Stimulated activated CD4-positive, alpha-beta T cell treated with anti-CD3 and anti-CD28 coated beads, TNF-alpha, amount 100 ng/mL, for 48 hours (primary cell): ENCODE measurements at places on chromosomes 12 and 14.

DNA sequence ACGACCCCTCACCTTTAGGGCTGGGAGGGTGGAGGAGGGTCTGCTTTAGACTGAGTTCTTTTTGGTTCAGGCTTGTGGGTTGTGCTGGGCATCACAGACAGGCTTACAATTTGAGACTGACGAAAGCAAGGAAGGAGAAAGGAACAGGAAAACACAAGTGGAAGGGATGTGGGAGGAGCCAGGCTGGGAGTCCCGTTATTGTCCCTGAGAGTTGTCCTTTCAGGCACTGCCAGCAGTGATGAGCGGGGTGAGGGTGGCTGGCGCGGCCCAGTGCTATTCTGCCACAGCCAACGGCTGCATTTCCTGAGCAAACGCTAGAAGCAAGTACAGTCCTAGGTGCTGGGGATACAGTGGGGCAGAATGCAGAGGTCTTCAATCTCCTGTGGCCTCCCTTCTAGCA is 29.2 kb upstream of the TSPAN9 start:
- DNase-seq = no peak

DNA sequence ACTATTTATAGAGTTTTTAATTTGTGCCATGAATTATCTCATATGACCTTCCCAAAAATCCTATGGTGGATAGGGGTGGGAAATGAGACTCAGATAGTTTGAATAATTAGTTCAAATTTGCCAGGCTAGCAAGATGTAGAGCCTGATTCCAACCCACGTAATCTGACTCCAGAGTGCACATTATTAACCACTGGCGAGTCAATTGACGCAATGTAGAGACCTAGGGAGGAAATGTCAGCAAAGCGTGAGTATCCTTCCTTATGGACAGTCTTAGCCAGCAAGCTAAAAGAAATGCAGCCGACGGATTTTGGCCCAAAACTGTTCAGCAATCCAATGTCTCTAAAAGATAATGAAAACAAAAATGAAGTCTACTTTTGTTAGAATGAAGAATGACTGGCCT is 193.3 kb upstream of the KRR1 start:
- DNase-seq = no peak

DNA sequence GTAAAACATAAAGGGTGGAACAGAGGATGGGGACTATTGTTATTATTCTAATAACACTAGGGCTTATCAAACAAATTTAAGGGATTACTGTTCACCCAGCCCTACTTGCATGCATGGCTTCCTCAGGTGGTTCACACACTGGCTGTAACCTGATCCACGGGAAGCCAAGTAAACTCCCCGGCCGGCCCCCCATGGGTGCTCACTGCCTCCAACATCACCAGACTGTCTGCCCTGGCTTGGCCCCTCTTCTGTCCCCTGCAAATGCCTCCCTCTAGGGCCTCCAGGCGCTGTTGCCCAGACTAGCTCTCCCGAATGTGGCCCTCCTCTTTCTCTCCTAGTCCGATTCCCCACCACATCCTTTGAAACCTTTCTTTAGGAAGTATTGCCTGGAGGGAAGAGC is 18.6 kb downstream of the FAIM2 start:
- DNase-seq = no peak

DNA sequence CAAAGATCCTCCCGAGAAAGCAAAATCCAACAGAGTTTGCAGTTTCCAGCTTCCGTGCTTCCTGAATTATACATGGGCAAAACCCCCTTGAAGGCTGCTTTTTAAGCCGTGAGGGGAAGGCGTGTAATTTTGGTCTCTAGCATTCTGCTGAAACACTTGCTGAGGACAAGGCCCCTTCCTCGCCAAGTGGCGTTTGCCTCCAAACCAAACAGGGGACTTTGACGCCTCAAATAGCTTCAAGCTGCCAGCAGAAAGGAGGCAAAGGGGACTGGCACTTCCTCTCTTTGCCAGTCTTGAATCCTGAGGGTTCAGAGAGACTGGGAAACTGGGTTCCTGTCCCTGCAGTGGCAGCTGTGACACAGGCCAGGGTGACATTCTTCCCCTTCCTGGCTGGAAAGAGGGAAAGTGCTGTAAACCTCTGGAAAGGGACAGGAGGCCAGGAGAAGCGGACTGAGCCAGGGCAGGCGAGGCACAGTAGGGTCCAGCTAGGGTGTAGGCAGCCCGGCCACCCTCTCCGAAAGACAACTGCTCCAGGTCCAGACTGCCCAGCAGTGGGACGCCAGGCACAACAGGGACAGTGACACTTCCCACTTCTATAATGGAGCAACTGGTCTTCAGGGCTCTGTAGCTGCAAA is 96.2 kb upstream of the MED13L start:
- no peak for DNase-seq
